ENCODE measurements at places on chromosomes 12 and 14. TPM values are rescaled to one million over a fixed set of nuclear protein-coding genes. Genes with fewer than 3 reads are reported as not detected.

DNA sequence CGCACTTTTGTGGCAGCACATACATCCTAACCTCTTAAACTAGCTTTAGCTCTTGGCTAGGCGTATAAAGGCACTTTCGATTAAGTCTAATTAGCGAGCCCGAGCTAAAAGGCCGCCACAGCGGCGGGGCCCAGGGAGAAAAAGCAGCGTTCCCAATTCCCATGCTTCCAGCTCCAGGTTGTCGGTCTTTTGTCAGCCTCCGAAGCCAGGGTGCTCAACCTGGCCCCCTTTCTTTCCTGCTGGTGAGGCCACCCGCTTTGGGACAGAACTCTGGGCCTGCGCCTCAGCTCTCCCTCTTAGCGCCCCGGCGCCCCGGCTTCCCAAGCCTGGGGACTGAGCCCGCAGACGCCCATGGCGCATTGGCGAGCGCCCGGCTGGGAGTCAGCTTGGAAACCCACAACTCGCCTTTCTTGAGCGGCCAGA lies 33.3 kb upstream of the TBX5 start:
- no peak for DNase-seq

DNA sequence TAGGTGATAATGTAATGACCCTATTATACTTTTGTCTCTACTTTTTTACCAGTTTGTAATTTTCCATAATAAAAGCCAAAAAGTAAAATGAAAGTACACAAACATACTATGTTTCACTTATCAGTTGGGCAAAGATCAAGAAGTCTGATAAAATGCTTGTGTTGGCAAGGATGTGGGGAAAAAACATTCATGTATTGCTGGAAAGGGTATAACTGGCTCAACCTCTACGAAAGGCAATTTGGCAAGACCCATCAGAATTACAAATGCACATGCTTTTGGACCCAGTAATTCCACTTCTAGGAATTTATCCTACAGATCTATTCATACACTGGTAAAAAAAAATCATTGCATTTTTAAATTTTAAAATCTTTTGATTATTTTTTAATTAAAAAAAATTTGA lies 68.0 kb downstream of the SPTB start:
- no peak for DNase-seq

DNA sequence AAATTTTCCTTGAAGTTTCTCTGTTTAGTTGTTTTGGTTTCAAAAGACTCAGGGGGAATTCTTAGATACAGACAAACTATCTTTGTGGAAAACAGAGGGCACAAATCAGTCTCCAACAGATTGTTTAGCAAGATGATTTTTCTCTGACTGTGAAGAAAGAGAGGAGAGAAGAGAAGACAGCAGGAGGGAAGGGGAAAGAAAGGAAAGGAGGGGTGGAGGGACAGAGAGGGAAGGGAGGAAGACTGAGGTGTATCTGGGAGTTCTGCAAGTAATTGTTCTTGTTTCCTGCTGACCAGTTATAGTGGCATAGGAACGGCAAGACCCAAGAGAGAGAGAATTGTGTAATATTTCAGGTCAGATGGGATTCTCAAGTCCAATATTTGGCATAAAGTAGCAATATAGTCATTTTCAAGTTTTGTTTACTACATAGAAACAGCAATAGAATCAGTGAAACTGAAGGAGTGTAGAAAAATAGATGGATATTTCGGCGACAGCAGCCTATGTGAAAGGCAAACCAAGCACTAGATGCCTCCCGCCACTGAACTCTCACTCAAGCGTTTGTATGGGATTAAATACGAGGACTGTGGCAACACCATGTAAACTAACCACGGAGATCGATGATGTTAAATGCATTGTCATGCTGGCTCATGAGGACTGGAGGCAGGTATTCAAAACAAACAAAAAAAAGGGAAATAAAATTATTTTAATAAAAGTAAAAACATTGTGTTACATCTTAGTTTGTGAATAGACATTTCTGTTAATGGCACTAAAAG lies 342.5 kb downstream of the SLC16A7 start:
- no peak for DNase-seq

GRCh38 chr12:116542345-116542956 lies 16.7 kb upstream of the MAP1LC3B2 start:
- no peak for DNase-seq

GRCh38 chr12:69685810-69686209 lies 13.3 kb downstream of the BEST3 start:
- no peak for DNase-seq

The NEUROD4 gene
- not detected for total RNA-seq

The TAS2R8 gene
- 0.24 TPM for total RNA-seq

All from progenitor cell of endocrine pancreas (in vitro differentiated cells).